ENCODE measurements at places on chromosomes 12 and 14.

DNA sequence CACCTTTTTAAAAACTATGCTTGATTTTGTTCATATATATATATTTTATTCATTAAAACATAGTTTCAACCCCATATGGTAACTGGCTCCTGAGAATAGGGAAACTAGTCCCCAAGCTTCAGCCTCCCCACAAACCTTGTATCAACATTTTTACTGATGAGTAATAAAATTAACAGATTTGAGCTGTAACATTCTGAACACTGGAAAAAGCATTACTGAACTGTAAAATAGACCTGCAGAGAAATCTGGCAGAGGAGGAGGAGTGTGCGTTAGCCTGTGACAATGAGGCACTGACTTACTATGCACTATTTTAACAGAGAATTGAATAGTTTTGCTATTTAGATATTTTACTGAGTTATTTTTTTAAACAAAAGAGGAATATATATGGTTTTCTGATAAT lies 43.1 kb downstream of the FRS2 start:
- DNase-seq = no peak

DNA sequence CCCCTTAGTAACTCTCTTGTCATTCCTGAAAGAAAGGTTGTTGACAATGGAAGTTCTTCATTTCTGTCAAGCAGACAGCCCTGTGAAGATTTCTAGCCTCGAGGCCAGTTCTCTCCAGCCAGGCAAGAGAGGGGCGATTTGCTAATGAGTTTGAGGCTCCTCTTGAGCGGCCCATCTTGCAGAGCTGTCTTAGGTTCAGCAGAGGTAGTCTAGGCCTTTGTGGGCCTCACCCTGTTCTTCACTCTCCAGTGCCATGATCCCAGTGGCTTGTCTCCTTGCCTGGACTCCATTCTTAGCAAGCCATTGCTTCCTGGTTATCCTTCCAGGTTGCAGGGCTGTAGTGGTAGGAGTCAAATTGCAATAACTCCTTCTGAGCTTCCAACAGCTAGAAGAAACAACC lies 9.7 kb downstream of the TPH2 start:
- no peak for DNase-seq

GRCh38 chr12:51428256-51428655 lies 3.6 kb downstream of the SLC4A8 start:
- no peak for DNase-seq

- DNase-seq = no peak
Measured at GRCh38 chr14:71243697-71244096, 336.4 kb downstream of the PCNX1 start.

GRCh38 chr12:95882873-95883272 lies 24.1 kb downstream of the SNRPF start:
- DNase-seq = no peak

GRCh38 chr12:7498809-7499208 lies 4.8 kb downstream of the CD163 start:
- DNase-seq = no peak

GRCh38 chr12:108583991-108584390 lies 13.9 kb downstream of the TMEM119 start:
- DNase-seq = no peak

DNA sequence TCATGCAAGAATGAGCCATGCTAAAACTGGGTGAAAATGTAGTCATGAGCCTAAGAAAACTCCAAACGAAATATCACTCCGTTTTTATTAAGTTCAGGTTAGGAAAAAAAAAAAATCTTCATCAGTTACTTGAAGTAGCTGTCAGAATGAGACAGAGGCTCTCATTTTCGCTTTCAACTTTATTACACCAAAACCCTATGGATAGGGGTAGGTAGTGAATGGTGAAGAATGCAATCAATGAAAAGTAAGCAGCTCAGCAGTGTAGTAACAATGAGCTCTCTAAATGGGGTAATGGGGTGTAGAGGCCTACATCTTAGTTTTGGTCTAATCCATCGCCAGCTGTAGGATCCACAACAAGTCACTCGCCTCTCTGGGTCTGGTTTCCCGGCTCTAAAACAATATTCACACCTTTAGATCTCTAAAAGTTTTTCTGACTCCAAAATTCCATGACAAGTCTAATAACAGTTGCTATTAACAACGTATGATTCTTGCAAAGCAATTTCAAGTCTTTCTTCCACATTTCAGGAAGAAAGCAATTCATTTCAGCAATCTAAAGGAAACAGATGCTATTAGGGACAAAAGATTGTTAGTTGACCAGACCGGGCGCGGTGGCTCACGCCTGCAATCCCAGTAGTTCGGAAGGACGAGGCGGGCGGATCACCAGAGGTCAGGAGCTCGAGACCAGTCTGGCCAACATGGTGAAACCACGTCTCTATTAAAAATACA lies 1.7 kb downstream of the BTBD7 start:
- no peak for DNase-seq

GRCh38 chr14:33475623-33476022 lies 475.3 kb downstream of the EGLN3 start:
- DNase-seq = no peak

DNA sequence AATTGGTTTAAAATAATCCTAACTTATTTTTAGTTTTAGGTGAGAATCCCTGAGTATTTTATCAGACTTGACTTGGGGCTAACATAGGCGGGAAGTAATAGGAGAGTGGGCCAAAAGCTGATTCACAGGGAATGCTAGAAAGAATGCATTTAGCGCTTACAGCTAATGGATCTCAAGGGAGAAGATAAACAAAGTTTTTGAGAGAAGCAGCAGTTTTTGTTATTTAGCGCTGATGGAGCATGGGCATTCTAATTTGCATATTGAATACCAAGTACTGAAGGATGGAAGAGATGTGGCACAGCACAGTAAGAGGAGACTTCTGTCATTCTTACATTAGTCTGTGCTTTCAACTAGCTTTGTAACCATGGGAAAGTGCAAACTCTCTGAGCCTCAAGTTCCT lies 436.0 kb upstream of the FBXO33 start:
- no peak for DNase-seq

DNA sequence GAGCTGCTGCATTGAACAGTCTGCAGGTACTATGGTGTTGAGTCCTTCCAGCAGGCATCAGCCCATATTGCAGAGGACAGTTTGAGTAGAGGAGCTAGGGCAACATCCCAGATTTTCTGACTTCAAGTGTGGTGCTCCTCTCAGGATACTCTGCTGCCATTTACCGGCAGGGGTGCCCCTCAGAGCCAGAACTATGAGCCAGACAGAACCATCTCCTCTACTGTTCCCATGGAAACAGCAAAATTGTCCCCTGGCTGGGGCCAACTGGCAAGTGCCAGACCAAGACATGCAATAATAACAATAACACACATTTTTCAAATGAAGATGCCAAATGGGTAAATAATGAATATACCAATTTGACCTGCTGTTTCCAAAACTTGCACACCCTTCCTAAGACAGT lies 102.9 kb downstream of the ADCK1 start:
- DNase-seq = no peak

GRCh38 chr12:109689426-109689825 lies 24.2 kb upstream of the FAM222A start:
- no peak for DNase-seq

DNA sequence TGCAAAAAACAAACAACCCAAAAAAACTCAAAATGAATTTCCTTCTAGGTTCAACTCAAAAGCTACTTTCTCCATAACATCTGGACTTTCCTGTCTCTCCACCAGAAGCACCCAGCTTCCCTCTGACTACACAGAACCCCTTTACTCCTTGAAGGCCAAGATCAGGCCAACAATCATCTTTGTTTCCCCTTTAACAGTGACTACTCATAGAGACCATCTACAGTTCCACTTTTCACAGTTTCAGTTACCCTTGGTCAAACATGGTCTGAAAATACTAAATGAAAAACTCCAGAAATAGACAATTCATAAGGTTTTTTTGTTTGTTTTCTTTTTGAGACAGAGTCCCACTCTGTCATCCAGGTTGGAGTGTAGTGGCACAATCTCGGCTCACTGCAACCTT lies 11.8 kb downstream of the GCH1 start:
- DNase-seq = no peak

- no peak for DNase-seq
Measured at GRCh38 chr12:88243982-88244381, 101.9 kb downstream of the TMTC3 start.

DNA sequence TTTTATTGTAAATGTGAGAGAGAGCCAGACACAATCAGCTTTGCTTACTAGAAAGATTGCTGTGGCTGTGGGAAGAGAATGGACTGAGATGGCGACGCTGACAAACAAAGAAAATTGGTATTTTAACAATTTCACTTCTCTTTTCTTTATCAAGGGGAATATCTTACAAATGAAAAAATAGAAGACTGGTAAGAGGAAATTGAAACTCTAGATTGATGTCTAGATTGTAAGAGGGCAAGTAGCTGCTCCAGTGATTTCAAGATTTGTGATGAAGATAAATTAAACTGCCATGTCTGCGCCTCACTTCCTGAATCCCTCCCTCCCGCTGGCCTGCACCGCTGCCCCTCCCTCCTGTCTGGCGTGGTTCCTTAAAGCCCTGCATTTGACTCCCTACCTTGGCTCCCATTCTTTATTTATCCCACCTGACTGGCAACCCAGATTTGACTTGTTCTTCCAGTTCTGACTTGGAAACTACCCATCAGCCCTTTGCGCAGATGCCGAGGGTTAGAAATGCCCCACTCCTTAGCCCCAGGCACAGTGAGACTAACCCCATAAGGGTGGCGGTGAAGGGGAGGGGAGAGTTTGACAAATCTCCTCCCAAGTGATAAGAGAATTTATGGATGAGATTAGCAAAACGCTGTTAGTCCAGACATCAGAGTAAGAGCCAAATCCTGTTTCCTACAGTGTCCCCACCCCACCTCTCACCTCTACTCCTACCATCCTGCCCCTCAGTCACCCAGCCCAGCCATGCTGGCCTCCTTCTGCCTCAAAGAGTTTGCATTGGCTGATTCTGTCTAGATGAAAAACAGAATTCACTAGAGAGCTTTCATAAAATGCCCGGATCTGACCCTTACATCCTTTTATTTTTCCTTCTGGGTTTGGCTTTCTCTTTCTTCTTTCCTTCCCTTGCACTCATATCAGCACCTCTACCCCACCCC lies 125.3 kb upstream of the ATF7IP start:
- peak; percentile 86 for DNase-seq

DNA sequence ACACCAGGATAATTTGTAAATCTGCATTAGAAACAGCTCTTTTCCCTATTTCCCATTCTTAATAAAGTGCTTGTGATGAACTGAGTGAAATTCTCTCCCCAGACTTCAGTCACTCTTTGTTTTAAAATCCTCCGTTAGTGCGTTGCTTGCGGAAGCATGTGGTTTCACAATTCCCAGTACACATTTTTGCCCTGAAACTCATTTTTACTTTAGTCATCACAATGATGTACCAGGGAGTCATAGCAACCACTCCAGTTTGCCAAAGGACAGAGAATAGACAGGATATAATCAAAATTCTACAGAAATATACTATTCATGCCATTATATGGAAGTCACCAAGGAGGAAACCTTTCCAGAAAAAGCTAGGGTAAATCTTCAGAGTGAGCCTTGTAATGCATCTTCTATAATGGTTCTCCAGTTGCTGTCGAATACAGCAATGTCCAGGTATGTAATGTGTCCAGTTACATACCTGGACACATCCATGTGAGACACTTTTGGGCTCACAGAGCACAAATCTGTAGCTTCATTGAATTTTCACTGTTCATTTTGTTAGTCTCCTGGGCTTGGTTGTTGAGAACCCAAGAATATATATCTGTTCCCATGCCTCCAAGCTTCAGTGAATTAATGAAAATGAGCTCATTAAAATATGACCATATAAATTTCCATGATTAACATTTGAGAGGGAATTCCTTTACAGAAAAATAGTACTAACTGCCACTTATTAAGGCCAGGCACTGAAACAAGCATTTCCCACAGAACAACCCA lies 57.8 kb downstream of the GPR135 start:
- DNase-seq = no peak

- peak; percentile 31 for DNase-seq
Measured at GRCh38 chr12:5085896-5086295, 42.2 kb downstream of the KCNA5 start.

DNA sequence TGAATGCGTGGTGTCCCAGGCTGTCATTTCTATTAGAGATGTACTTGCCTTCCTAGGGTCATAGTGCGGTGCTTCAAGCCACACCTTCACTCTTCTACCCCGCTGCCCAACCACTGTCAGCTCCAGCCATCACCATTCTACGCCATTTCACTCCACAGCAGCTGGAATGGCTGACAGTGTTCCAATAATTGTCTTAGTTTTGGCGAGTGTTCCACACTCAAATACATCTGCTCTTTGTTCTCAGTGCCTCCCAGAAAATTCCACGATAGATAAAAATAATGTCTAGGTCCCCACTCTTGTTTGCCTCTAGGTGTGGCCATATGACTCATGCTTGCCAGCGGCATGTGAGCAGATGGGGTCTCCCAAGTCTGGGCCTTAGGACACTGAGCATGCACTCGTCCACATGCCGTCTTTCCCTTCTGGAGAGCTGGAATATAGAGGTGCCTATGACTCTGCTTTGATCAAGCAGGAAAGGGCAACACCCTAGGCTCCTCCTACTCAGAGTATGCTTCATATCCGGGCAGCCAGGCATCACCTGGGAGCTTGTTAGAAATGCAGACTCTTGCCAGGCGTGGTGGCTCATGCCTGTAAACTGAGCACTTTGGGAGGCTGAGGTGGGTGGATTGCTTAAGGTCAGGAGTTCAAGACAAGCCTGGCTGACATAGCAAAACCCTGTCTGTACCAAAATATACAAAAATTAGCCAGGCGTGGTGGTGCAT lies 163.0 kb downstream of the BRMS1L start:
- DNase-seq = peak; percentile 19

DNA sequence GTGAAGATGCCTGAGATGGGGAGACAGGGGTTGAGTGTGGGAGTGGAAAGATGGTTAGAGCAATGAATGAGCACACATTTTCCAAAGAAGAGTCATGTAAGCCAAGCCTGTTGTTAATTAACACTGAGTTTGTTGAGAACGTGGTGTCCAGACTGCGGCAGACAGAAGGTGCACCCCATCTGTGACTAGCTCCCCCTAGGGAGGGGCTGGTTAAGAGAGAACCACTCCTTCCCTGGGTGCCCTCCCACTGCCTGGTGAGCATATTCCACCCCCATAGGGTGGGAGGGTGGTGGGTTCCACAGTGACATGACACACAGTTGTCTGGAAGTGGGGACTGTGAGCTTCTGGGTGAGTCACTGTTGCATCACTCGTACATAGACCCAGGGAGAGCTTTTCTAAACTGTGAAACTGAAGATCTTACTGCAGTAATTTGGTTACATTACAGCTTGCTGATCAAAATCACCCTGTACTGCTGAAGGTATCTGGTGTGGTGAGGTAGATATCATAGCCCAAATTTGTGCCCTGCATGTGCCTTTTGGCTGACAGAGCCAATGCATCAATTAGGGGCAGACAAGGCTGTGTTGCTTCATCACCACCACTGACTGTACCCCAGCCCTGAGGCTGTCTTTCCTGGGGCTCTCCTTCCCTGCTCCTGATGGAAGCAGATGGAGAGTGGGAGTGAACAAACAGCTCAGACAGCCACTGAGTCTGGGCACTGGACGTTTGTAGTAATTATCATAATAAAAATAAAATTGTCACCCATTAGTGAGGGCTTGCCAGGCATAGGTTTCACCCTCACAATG lies 150.9 kb downstream of the EMP1 start:
- no peak for DNase-seq
